ENCODE measurements at places on chromosomes 7 and 10.

DNA sequence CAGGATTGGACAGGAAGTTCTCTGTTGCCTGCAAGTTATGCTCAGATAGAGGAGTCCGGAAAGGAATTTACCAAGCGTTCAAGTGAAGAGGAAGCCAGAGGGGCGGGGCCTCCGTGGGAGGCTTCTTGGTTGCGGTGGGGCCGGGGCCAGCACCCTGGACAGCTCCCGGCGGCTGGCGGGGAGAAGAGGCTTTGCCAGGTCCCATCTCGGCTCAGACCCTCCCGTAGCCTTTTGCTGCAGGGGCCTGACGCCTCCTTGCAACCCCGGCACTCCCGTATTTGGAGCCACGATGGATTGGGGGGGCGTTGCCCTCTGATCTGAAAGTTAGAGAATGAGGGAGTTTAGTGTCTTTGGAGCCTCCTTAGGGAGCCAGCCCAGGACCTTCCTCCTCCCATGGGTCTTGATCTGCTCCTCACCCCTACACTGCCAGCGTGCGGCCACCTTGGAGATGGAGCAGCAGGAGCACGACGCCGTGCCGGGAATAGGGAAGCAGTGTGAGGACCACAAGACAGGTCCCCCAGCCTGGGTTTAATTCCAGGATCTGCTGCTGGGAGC is 3.1 kb upstream of the SLC18A3 start:
- DNase-seq = no peak

- no peak for DNase-seq
Measured at GRCh38 chr10:43055991-43056567, 20.8 kb upstream of the RET start.

DNA sequence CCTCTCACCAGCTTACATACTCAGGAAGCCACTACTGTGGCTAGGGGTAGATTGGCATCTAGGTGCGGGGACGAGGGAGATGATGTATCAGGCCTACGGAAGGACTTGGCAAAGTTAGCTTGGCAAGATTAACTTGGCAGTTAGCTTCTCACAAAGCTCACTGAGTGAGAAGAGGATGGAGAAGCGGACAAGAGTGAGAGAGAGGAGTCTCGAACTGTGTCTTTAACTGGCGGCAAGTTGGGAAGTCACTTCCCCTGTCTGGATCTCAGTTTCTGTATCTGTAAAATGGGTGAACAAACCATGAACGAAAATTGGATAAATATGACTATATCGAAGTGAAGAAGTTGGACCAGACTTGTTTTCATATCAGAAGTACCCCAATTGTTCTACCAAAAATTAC is 9.5 kb upstream of the MLXIPL start:
- DNase-seq = no peak

DNA sequence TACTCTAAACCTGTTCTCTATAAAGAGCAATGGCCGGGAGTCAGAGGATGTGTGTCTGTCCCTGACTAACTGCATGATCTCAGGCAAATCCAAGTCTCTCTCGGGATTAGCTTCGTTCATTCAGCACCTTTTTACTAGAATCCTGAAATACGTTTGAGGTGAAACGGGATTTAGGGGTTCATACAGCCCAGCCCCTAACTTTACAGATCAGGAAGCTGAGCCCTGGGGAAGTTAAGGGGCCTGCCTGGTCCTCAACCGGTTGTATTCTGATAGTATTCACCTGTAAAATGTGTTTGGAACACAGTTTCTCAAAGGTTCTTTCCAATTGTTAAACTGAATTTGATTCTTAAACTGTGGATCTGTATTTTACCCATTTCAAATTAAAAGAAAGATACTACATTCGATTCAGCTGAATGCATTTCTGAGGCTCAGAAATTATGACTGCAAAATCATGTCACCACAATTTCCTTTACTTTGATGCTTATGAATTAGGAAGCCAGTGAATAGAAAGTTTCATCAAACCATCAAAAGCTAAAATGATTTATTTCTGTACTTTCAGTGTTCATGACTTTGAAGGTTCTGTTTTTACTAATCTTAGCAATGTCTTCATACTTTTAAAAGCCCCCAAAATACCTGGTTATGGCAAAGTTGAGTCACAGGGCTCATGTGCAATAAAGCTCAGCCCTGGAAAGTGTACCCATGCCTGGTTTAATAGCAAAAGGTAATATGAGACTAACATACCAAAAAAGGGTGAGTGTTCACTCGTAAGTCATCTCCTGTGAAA is 28.9 kb upstream of the EZH2 start:
- no peak for DNase-seq

DNA sequence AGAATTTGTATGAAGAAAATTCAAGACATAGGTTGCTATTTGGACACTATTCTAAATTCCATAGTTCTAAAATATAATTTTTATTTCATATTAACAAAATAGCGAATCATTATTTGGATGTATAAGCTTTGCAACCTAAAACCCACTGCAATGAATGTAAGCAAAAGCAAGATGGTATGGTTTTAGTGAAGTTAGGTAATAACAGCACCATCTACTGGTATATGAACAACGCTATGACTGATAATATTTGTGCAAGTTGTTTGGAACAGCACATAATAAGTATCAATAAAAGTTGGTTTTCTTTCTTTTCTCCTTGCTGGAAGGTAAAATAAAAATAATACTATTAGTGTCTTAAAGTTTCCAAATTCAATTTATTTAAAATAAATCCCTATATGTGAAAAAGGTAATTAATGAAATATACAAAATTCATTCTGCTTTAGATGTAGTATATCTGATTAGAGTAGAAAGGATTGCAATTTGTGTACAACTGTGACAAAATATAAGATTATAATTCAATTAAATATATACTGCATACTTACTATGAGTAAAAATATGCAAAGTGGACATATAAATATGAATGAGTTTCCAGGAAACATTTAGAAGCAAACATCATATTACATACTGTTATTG is 79.0 kb upstream of the LSM8 start:
- DNase-seq = peak; percentile 66

- DNase-seq = no peak
Measured at GRCh38 chr10:121373411-121373810, 224.8 kb downstream of the FGFR2 start.

- no peak for DNase-seq
Measured at GRCh38 chr10:127992376-127992775, 85.5 kb downstream of the PTPRE start.

DNA sequence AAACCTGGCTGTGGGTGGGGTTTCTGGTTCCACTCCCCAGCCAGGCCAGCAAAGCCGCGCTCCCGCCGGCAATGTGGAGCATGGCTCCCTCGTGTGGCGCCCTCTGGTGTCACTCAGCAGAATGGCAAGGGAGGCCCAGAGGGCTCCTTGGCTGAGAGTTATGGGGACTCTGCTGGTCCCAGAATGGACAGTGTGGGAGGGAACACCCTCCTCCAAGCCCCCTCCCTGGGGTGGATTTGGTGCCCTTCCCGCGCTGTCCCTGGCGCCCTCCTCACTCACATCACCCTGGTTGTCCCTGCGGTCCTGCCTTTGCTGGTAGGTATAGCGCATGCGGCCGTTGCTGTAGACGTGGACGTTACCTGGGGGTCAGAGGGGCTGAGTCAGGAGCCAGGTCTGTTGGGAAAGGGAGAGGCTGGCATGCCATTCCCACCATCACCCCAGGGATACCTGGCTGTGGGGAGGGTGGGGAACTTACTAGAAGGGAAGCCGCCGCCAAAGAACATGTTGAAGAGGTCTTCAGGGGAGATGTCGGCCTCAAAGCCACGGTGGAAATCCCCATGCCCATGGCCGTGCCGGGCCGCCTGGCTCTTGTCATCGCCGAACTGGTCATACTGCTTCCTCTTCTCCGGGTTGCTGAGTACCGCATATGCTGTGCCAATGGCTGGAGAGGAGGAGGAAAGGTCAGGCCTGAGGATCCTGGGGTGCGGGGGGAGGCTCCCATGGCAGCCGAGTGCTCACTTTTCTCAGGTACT is 14.0 kb downstream of the DNAJB12 start:
- no peak for DNase-seq

- DNase-seq = peak; percentile 70
Measured at GRCh38 chr7:26863518-26864308, 677 bp downstream of the SKAP2 start.

GRCh38 chr7:106978425-106979420 is 65.8 kb upstream of the PRKAR2B start:
- DNase-seq = no peak

DNA sequence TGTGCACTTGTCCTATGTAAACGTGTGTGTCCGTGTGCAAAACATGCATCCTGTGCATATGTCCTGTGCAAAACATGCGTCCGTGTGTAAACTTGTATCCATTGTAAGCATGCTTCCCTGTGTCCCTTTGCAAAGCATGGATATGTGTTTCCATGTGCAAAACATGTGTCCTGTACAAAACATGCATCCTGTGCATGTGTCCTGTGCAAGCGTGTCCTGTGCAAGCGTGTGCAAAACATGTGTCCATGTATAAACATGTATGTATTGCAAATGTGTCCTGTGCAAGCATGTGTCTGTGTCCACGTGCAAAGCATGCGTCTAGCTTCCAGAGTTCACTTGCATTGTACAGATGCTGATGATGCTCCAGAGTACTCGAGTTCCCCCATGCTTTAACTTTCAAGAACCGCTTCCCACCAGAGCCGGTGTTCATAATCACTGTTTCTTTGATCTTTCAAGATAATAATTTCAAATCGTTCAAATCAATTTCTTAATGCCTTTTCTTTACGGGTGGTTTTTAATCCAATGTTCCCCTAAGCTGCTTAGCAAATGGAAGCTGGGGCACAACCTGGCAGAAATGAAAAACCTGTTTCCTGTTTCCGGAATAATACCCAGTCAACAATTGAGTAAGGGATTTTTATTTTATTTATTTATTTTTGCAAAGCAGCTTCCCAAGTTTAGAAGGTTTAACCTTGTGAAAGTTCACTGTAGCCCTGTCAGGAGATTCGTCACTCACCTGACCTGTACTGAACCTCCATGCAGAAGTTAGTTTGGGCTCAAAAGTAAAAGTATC is 641 bp upstream of the ASB13 start:
- no peak for DNase-seq

GRCh38 chr7:159126311-159127260 is 18.1 kb downstream of the VIPR2 start:
- DNase-seq = peak; percentile 39

DNA sequence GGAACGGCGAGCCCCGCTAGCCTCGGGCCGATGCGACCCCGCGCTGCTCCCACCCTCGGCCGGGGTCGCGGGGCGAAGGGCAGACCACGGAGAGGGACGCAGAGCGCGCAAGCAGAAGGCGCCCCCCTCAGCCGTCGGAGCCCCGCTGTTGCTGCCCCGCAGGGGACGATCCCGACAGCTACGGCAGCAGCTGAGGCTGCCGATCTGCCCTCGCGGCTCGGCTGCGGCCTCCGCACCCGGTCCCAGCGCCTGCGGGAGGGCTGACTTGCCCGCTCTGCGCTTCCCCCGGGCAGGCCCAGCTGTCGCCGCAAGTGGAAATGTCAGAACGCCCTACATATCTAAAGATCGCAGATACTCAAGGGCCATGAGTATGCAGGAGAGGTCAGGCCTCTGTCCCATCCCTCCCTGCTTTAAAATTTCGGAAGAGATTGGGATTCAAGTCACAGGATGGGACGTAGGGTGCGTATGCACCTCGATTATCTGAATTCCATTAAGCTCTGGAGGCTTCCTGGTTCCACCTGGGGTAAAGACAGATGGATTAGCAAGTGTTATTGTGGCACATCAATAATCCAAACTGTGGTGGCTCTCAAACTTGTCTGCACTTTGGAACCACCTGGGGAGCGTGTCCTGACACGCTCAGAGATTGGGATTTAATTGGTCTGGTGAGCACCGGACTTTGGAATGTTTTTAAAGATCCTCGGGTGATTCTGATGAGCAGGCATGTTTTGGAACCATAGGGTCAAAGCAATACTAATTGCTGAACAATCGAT is at the start of gene CRPPA:
CRPPA (minus strand) TSS at position 206 of the 770 bp plus-strand sequence. CDS start 216 bp downstream, outside the sequence.
- peak; percentile 49 for DNase-seq

DNA sequence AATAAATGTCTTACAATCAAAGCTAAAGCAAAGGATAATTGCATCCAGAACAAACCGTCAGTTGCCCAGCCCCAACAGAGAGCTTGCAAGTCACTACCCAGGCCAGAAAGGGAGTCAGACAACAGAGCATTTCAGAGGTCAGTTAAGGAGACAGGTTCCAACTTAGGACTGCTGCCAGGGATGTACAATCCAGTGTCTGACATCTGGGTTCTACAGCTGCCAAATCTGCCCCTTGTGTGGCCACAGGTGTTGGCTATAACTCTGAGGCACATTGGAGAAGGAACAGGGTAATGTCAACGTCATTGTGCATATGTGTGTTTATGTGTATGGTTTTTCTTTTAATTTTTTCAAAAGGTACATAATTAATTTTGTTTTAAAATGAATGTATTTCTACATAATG is 85.2 kb upstream of the GLCCI1 start:
- peak; percentile 16 for DNase-seq

DNA sequence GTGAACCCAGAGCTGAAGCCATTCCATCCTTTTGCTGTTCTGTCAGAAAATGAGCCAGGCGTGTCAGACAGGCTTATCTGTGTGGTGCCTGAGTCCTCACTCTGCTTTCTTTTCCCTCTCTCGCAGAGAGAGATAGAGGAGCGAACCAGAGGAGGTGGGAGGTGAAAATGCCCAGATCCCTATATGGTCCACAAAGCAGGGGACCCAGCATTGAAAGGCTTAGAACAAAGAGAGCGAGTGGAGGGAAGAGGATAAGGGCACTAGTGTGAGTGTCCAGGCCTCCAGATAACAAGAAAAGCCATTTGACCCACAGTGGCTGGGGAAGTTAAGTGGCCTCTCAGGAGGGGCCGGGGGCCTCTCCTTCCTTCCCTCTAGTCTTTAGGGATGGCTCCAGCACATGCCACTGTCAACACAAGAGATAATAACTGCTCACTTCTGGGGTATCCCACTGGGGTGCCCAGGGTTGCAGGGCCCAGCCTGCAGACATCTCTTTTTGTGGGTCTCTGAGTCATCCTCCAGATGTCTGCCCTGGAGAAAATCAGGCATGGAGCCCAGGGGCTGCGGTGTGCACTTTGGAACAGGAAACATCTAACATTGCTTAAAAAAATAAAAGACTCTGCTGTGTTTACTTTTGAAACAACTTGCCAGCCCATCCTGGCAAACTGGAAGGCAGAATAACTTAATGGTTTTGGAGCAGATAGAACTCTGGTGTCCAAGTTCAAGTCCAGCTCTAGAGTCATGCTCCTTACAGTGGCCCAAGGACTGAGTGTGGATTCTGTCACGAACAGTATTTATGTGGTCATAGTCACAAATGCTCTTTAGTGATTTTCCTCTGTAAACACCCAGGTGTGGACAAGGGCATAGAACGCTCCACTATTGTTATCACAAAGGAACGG is 189.5 kb downstream of the CXCL12 start:
- DNase-seq = no peak

DNA sequence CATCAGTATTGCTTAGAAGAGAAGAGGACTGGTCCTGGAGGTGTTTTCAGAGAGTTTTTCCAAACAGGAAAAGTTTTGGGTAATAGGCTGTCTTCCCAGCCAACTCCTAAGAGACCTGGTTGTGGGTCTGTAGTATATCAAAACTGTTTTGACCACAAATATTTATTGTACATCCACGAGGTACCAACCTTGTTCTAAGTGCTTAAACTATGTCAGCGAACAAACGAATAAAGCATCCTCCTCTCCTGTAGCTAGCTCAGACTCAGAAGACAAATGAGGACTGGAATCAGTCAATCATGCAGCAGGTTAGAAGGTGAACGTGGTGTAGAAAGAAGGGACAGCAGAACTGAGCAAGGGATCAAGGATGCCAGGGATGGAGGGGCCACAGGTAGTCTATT is 61.6 kb upstream of the MKI67 start:
- no peak for DNase-seq

GRCh38 chr7:27389496-27389895 is 146.9 kb downstream of the EVX1 start:
- no peak for DNase-seq
